Left kidney (tissue), 8 donors: ENCODE measurements at places on chromosomes 7 and 10.

DNA sequence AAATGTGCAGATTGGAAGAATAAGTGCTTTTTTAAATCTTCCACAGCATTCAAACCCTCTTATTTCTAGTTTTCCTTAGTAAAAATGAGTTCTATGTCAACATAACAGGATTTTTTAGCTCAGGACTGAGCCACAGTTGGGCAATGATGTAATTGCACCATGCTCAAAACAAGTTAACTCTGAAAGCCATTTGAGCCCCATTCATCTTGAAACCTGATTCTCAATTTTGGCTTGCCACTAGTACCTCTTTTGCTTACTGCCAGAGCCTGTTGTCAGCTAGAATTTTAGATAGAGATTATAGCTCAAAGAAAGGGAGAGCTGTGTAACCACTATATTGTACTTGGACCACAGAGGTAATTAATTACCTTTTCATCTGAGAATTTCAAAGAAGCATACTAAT, 1028.5 kb upstream of the PHF14 start:
- DNase-seq: no peak

DNA sequence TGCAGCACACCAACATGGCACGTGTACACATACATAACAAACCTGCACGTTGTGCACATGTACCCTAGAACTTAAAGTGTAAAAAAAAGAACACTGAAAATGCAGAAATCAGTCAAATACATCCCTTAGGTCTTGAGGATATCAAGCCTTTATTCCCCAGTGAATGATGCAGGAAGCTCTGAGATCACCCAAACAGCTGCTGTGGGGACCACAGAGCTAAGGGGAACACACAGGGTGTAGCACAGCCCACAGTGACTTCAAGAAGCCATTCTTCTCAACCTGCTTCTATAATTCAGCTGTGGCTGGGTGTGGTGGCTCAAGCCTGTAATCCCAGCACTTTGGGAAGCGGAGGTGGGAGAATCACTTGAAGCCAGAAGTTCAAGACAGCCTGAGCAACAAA, 314.9 kb downstream of the CALN1 start:
- DNase-seq: no peak

GRCh38 chr7:40916813-40917212, 782.0 kb downstream of the SUGCT start:
- DNase-seq: no peak

- no peak for DNase-seq
Measured at GRCh38 chr10:124129471-124129870, 36.1 kb upstream of the CHST15 start.

DNA sequence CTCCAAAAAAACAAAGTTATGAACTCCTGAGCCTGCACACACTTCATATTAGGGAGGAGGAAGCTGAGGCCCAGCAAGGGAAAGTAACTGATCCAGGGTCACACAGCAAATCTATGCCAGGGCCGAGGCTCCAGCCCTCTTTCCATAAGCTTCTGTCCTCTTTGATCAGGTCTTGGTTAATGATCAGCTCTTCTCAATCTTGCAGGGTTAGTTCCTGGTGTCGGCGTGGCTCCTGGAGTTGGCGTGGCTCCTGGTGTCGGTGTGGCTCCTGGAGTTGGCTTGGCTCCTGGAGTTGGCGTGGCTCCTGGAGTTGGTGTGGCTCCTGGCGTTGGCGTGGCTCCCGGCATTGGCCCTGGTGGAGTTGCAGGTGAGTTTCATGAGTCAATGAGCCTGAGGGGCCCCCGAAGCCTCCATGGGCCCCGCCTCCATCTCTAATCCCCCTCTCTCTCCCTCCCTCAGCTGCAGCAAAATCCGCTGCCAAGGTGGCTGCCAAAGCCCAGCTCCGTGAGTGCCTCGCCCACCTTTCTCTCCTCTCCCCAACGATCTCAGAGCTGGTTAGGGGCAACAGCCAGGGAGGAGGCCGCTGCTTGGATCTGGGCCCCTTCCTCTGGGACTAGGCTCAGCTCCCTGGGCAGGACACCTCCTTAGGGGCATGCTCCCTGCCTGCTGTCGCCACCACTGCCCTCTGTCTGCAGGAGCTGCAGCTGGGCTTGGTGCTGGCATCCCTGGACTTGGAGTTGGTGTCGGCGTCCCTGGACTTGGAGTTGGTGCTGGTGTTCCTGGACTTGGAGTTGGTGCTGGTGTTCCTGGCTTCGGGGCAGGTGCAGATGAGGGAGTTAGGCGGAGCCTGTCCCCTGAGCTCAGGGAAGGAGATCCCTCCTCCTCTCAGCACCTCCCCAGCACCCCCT, 23.7 kb upstream of the LIMK1 start:
- DNase-seq: no peak

DNA sequence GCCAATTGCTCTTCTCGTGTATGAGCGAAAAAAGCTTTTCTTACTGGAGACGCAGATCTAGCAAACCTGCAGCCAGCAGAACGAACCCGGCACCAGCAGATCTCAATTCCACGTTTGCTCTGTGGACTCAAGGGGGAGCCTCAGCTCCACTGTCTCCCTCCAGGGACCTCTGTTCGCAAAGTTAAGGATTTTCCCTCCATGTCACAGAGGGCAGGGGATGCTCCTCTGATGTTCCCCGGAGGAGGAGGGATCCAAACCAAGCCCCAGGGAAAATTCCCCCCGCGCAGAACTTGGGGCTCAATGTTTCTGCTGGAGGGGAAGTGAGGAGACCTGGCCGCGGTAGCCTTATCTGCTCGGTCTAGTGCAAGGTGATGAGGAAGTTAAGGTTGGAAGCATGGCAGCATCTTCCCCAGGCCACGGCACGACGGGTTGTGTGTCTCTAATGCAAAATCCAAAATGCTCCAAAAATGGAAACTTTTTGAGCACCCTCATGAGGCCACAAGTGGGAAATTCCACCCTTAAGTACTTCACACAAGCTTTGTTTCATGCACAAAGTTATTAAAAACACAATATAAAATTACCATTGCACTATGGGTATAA, 9.0 kb downstream of the IQCE start:
- DNase-seq: no peak

DNA sequence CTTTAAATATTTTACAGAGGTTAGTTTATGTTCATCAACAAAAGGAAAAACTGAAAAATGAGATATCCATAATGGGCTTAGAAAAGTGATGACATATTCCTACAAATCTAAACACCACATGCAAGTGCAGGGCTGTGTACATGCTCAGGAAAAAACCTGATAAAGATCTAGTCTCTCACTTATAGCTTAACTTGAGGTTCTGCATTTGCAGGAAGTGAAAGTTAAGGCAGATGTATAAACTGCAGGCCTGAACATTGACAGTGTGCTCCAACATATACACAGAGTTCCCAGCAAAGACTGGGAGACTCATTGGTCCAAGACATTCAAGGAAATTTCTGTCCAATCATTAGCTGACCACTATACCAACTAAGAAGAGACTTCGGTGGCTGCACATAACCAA, 63.8 kb upstream of the RET start:
- no peak for DNase-seq

DNA sequence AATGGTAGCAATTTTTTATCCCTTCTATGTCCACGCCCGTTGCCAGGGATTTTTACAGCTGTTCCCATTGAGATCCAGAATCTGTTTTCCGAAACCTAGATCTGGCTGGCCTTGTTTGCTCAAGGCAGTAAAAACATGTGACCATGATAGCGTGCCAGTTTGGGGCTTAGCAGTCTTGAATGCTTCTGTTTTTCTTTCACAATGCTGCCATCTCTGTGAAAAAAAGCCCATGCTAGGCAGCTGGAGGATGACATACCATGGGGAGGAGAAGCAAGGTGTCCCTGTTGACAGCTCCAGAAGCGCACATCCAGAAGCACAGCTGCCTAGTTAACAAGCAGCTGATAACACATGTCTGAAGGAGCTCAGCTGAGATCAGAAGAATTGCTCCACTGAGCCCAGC, 2.2 kb upstream of the ZNF92 start:
- DNase-seq: no peak

DNA sequence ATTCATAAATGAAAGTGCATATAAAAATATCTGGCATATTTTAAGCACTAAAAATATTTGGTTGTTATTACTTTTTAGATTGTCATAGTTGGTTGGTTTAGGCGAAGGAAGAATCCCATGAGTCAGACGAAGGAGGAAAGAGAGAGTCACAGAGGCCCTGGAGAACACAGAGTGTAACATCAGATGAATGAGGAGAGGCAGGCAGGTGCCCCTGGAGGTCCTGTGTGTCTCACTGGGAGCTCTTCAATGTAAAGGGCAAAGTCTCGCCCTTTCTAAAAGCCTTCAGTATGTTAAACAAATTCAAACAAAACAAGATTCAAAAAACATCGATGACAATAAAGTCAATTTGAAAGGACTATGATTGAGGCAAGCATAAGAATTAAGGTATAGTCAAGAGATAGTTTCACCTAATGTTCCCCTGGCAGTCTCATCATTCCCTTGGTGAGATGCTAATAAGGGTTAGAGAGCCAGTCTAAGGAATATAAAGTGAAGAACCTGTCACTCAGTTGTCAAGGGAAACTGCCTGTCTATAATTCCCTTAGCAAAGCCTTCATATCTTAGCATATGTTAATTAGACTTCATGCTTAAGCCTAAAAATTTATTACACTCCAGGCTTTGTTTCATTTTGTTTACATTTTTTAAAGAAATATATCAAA, 194.3 kb downstream of the TPK1 start:
- no peak for DNase-seq

DNA sequence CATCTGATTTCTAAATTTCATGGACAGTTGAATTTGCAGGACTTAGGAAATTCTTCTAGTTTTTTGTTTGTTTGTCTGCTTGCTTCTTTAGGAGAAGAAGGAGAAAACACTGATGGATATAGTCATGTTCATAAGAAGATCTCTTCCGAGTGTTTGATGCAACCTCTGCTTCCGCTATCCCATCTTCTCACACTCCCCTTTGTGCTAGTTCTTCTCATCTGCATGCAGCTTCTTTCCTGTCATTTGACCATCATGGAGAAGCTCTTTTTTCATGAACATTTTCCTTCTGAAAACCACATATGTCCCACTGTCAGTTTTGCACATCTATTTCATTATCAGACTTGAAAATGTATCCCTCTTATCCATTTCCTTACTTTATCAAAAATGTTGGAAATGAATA, 346.9 kb upstream of the PRKCQ start:
- no peak for DNase-seq

DNA sequence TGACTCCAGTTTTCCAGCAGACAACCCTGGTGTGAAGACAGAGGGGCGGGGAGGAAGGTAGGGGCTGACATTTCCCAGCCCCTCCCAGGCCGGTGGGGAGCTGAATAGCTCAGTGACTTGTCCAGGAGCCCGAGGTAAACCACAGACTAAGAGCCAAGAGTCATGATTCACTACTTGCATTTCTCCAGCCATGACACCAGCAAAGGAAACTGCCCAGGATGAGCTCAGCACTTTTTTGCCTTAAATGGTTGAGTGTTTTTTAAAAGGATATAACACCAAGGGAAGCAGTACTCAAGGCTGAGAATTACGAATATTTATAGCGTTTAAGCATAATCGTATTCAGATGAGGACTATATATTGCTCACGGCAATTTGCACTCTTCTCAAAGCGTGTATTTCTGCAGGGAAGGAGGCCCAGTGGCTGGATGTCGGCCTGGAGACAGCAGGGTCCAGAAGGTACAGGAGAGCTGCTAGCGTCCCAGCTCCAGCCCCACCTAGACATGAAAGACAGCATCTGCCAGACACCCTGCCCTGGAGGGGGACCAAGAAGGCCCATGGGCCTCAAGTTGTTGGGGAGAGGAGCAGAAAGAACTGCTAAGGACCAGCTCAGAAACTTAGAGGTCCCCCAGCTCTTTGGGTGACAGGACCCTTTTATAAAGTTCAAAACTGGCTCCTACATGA, 141.4 kb downstream of the GRID1 start:
- no peak for DNase-seq

GRCh38 chr7:139691253-139691781, 86.5 kb downstream of the HIPK2 start:
- no peak for DNase-seq

DNA sequence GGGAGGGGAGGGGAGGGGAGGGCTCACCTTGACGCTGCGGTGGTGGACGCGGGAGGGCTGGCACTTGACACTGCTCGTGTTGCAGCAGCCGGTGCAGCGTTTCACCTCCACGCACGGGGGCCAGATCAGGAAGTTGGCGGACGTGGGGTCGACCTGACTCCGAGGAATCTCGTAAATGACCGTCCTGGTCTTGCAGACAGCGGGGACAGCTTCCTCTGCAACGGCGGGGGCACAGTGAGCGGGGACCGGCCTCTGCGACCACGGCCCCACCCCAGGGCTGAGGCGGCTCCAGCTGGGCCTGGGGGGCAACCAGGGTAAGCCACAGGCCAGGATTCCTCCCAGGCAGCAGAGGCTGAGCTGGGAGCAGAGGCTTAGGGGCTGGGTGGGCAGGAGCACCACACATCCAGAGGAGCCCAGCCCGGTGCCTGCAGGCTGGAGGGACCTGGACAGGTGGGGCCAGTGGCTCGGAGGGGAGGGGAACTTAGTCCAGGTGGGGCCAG, 8.8 kb downstream of the PDGFA start:
- DNase-seq: no peak

GRCh38 chr7:42023262-42023661, 213.7 kb downstream of the GLI3 start:
- peak; percentile 60 for DNase-seq

GRCh38 chr10:66552331-66552730, 373.5 kb upstream of the LRRTM3 start:
- DNase-seq: no peak

DNA sequence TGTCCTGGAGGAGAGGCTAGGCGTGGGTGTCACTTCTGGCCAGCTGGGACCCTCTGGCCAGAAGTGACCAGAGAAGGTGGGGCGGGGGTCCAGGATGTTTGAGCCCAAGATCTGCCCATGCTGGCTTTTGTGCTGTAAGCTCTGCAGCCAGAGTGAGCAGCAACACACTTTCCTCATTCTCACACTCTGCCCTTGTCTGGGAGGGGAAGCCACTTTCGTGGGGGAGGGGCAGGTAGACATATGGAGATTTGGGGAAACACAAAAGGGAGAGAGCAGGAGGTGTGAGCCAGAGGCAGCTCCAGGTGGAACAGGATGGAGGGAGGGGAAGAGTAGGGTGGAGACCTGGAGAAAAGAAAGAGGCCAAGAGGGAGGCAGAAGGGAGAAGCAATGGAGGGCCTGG, 31.5 kb upstream of the ADCYAP1R1 start:
- no peak for DNase-seq

DNA sequence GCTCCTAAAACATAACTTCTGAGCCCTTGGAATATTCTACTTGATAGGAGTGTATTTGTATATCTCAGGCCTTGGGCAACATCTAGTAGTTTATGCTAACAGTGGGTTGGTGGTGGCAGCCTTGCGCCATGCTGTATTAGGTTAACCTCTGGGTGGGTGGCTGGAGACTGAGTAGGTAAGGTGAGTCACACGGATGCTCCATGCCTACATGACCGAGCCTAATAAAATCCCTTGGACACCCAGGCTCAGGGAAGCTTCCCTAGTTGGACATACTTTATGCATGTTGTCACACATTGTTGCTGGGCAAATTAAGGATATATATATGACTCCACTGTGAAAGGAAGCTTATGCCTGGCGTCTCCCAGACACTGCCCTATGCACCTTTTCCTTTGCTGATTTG, 6.0 kb upstream of the DAGLB start:
- DNase-seq: no peak

GRCh38 chr10:86199041-86199440, 167.6 kb downstream of the GRID1 start:
- DNase-seq: no peak
